ENCODE measurements at places on chromosomes 5 and 9. TPM values are rescaled to one million over a fixed set of nuclear protein-coding genes. Genes with fewer than 3 reads are reported as not detected.

ENG gene
- 15.1 TPM for polyA plus RNA-seq

TTC33 gene
- 2.6 TPM for polyA plus RNA-seq

GRCh38 chr5:123752552-123753179 is 240.7 kb downstream of the CSNK1G3 start:
- DNase-seq = peak; percentile 70

DNA sequence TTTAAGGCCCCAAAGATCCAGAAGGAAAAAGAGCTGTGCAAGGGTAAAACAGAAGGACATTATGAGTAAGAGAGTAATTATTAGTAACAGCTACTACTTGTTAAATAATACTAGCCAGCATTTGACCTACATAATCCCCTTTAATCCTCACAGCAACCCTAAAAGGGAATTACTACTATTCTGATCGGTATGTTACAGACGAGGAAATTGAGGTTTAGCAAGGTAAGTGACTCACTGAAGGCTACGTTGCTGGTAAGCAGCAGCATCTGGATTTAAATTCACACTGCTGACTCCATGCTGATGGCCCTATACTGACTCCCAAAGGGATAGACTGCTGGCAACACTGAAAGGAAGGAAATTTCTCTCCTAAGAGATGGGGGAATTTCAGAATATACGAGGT is 3.7 kb upstream of the FSD1L start:
- peak; percentile 61 for DNase-seq

DNA sequence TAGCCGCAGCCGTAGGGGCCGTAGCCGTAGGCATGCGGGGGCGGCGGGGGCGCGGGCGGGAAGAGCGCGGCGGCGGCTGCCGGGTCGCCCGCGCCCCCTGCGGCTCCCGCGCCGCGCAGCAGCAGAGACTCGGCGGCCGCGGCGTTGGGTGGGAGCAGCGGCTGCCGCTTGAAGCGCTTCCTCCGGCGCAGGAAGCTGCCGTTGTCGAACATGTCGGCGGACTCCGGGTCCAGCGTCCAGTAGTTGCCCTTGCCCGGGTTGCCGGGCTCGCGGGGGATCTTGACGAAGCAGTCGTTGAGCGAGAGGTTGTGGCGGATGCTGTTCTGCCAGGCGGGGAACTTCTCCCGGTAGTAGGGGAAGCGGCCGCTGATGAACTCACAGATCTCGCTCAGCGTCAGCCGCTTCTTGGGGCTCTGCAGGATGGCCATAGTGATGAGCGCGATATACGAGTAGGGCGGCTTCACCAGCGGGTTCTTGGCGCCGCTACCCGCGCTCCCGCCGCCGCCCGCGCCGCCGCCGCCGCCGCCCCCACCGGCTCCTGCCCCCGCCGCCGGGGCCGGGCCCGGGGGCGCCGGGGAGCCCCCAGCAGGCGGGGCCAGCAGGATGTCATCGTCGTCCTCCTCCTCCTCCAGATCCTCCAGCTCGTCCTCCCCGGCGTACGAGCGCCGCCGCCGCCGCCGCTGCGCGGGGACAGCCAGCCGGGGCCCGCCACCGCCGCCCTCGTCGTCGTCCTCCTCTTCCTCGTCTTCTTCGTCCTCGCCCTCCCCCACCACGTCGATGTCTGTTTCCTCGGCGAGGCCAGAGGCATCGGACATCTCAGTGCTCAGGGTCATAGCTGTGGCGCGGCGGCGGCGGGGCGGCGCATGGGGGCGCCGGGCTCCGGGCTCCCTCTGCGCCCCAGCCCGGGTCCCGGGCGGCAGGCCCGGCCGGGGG is 781 bp downstream of the FOXD1 start:
- peak; percentile 65 for DNase-seq

- DNase-seq = no peak
Measured at GRCh38 chr5:122494109-122494508, 182.1 kb downstream of the SNCAIP start.

- DNase-seq = peak; percentile 7
Measured at GRCh38 chr5:178404987-178405386, 172.4 kb upstream of the PHYKPL start.

DNA sequence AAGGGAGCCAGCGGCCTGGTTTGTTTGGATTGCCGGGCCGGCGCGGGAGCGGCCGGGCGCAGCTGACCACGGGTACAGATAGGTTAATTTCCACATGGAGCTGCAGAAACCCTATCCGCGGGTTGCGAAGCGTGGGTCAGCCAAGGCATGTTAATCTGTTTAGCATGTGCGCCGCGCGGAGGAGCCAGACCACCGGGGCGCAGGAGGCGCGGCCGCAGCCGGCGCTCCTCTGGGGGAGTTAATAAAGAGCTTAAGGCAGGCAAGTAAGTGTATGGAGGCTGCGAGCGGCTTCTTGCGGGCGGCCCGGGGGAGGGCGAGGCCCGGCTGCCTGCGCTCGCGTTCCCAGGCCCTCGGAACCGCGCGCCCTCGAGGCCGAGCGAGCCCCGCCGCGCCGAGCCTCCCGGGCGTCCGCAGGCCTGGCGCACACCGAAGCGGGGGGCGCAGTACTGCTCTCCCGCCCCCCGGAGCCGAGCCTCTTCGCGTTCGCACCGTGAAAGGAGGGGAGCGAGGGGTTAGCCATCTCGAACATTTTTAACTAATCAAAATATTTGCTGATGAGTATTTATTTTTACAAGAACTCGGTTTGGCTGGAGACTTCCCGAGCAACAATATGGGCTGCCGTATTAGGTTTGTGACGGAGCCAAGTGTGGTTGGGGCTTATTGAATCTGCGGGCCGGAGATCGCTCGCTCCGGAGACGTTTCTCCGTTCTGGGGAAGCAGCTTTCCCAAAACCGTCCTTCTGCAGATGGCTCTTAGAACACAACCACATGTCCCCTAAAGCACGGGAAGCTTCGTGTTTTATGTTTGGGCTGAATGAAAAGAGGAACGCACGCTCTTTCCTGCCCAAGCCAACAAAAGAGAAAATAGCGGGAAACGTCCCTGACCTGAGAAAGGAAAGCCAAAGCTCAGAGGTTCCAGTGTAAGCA is 28.8 kb downstream of the FOXD1 start:
- DNase-seq = no peak

DNA sequence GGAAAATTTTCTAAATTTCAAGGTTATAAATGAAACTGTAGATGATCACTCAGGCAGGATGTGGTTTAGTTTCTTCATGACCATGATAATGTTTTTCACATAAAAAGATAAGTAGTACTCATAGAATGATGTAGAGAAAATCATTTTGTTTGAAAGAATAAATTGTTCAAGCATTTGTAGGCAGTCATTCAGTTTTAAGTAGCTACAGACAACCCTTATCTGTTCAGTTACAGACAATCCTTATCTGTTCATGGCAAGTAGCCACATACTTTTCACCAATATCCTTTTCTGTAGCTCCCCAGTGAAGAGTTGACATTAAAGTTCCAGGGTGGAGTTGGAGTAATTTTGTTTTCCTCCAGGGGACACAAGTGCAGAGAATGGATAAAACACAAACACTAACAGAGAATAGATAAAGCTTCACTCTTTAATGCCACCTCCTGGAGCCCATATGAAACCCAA is 278.1 kb upstream of the TNC start:
- DNase-seq = no peak

DNA sequence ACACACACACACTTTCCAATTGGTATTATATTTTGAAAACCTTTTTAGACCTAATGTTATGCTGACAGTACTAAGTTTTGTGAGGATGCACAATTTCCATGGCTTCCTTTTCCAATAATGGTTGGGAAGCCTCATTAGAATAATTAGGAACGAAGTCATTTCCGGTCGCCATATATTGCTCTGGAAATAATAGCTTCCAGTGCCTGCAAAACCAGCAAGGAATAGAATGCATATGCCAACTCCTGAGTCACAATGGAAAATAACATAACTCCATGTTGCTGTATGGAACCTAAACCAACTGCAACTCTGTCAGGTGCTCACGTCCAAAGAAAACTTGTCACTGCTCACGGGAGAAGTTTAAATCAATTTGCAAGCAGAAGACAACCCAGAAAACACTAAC is 222.0 kb downstream of the EBF1 start:
- no peak for DNase-seq

DNA sequence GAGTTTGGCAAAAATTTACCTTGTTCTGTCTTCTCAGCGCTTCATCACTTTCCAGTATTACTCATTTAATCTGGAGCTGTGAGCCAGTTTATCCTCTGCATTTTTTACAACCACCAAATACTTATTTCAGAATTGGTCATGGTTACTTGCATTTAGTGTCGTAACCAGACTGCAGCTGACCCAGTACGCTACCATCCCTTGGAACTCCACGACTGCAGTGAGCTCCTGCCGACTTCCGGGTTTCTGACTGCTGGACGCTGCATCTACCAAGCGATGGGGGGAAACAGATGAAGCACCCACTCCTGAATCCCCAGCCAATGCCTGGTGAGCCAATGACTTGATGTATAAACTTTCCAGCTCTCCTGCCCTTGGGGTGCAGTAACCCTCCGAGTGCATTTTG is 174.4 kb upstream of the PRLR start:
- DNase-seq = no peak

DNA sequence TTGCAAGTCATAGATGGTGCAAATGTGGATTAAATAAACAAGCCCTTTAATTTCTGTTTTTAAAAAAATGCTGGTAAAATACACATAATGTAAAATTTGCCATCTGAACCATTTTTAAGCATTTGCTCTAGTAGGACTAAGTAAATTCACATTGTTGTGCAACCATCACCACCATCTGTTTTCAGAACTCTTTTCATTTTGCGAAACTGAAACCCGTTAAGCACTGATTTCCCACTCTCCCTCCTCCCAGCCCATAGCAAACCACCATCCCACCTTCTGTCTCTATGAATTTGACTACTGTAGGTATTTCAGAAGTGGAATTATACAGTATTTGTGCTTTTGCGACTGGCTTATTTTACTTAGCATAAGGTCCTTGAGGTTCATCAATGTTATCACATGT is 103.3 kb upstream of the CNTLN start:
- DNase-seq = no peak

DNA sequence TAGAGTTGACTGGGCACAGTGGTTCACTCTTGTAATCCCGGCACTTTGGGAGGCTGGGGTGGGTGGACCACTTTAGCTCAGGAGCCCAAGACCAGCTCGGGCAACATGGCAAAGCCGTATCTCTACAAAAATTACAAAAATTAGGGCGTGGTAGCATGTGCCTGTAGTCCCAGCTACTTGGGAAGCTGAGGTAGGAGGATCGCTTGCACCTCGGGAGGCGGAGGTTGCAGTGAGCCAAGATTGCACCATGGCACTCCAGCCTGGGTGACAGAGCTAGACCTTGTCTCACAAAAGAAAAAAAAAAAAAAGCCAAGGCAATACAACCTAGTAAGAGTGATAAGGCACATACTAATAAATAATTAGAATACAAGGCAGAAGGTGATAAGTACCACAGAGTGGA is 15.8 kb downstream of the NLN start:
- no peak for DNase-seq

All from mammary epithelial cell (primary cell).